ENCODE measurements at places on chromosomes 3 and 15.
A peak's percentile ranks its signal among the peaks of the same experiment; 100 is the strongest.

GRCh38 chr3:128680603-128681368 is 30.2 kb upstream of the RPN1 start:
- peak; percentile 100 for DNase-seq

DNA sequence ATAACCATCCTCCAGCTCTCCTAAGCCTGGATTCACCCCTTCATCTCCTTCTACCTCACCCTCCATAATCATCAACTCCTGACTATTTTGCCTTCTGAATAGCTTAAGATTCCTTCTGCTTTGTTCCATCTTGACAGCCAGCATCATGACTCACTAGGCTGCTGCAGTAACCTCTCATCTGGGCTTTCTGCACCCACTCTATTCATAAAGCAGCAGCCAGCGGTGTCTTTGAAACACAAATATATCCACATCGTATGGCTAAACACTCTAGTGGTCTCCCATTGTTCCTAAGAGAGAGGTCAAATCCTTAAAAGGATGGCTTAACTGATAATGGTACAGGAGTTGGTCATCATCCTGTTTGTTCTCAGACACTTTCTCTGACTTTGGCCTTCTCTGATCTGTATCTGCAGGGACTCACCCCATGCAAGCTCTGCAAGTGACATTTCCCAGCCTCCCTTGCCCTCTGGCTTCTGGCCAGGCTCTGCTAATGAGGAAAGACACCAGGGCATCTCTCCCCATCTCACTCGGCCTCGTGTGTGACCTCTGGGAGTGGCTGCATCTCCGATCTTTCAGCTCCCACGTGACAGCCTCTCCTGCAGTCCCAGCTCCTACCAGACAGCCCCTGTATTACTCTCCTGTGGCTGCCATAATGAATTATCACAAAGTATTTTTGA is 6.2 kb downstream of the GRK7 start:
- no peak for DNase-seq

GRCh38 chr15:67829647-67830504 is 4.6 kb downstream of the SKOR1 start:
- no peak for DNase-seq

GRCh38 chr3:58484045-58484721 is 7.7 kb upstream of the KCTD6 start:
- DNase-seq = no peak

GRCh38 chr15:63480441-63480821 is 24.0 kb upstream of the USP3 start:
- no peak for DNase-seq

- no peak for DNase-seq
Measured at GRCh38 chr3:16864610-16865313, 20.0 kb upstream of the PLCL2 start.

GRCh38 chr15:40372981-40373380 is 9.5 kb upstream of the KNSTRN start:
- DNase-seq = no peak

All from left ventricle myocardium inferior (tissue), 1 donor.